ENCODE measurements at places on chromosomes 1 and 21.
A peak's percentile ranks its signal among the peaks of the same experiment; 100 is the strongest.

DNA sequence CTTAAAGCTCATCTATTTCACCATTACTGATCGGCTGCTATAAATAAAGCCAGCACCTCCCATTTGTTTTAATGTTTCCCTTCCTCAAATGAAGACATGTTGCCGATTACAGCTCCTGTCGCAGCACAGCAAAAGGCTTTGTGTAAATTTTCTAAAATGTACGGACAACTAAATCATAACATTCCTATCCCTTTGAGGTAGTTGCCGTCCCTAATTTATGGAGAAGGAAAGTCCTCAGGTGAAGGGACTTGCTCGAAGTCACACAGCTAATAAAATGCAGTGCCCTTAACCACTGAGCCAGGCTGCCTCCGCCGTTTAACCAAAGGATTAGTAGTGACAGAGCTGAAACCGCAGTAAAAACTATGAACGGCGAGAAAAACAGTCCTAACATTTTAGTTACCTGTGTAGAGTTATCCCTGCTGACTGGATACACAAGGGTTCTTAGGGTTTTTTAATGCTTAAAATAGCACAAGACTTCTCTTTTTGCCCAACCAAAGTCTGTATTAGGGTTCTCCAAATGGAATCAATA lies 871 bp downstream of the PINK1 start:
- peak; percentile 48 for DNase-seq

DNA sequence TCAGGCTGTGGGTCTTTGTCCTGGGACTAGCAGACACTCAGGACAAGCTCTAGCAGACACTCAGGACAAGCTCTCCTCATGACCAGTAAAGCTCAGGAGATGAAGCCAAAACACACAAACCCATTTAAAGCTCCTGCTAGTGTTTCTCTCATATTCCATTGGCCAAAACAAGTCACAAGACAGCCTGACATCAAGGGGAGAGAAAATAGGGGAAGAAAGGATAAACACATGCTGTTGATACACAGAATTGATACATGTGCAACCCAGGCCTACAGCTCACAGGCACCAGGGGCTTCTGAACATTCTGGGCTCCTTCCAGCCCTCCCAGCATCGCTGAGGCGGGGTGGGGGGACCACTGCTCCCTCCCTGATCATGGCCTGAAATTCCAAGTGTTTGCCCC lies 35.3 kb downstream of the ATF3 start:
- no peak for DNase-seq

- DNase-seq, result no peak
These were observed 22.5 kb downstream of the SESN2 start for GRCh38 chr1:28281608-28282425.

DNA sequence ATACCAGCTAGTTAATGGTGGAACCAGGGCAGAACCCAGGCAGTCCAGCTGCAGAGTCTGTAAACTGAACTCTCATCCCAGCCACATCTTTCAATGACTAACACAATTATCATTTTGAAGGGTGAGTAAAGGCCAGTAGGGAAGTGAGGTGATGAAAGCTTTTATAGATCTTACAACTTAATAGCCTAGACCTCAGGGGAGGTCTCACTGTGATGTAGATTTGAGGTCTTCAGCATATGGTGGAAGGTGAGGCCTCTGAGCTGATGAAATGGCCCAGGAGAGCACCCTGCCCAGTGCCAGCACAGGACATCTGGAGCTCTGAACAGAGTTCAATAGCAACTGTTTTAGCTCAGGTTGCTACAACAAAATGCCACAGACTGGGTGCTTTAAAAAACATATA lies 44.8 kb upstream of the POU2F1 start:
- DNase-seq, result no peak

- DNase-seq, result no peak
These were observed 52.7 kb downstream of the PLPP3 start for GRCh38 chr1:56526571-56527174.

DNA sequence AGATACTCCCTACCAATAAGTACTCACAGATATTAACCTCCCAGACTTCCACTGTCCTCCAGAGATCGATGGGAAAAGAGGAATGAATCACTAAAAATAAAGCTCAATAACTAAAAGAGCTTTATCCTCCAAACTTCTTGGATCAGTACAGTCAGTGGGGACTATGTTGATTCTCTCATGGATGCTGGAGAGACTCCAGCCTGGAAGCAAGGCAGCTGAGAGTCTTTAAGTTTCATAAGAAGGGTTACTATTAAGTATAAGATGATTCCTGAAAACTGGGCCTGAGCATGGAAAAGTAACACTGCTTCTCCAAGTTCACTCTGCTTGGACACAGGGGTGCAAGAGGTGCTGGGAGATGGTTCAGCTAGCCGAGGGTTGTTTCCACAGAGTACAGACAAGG lies 6.2 kb upstream of the DDR2 start:
- DNase-seq, result no peak

DNA sequence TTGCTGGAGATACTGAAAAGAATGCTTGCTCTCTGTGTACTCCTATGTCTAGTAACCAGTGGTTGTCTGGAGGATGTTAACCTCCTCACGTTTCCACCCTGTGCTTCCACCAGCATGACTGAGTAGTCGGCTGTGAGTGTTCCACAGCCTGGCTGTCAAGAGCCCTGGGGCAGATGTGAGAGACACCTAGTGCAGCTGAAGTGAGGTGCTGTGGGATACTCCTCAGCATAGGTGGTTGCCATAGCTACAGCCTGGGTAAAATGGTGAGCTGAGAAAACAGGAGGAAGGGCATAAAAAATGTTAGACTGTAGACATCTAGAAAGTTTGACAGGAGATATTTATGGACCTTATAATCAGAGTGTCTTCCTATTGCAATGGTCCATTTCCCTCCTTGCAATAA lies 15.8 kb downstream of the IVL start:
- DNase-seq, result no peak

DNA sequence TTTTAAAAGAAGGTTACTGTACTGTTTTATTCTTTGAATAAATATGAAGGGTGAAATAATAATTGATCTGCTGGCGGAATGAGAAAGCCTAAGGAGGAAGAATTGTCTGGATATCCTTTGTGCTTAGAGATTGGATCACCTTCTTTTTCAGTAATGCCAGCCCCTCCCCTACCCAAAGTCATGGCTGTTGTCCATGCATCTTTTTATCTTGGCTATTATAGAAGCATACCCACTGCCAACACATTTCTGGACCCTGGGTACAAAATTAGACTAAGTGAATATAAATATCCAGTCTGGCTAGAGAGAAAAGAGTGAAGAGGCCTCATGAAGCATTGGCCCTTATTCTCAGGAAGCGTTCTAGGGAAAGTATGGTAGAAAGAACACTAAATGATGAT lies 28.1 kb downstream of the AK4 start:
- DNase-seq, result no peak

Measured in Panc1 (cell line).